ENCODE measurements at places on chromosomes 12 and 14. TPM values are rescaled to one million over a fixed set of nuclear protein-coding genes. Genes with fewer than 3 reads are reported as not detected.

Gene TMEM179
- total RNA-seq, result not detected

Gene KRT75
- not detected for total RNA-seq

Gene LRP1
- 3.9 TPM for total RNA-seq

Gene VDR
- 2.9 TPM for total RNA-seq

Gene FOXA1
- total RNA-seq, result 1.0 TPM

Gene SLC17A8
- not detected for total RNA-seq

Gene SLC25A47
- total RNA-seq, result not detected

Gene CCDC177
- total RNA-seq, result not detected

Gene KRT78
- not detected for total RNA-seq

Gene P2RX2
- not detected for total RNA-seq

Gene ERBB3
- 0.69 TPM for total RNA-seq

Gene TSPAN19
- not detected for total RNA-seq

Gene CDKN1B
- total RNA-seq, result 391 TPM

DNA sequence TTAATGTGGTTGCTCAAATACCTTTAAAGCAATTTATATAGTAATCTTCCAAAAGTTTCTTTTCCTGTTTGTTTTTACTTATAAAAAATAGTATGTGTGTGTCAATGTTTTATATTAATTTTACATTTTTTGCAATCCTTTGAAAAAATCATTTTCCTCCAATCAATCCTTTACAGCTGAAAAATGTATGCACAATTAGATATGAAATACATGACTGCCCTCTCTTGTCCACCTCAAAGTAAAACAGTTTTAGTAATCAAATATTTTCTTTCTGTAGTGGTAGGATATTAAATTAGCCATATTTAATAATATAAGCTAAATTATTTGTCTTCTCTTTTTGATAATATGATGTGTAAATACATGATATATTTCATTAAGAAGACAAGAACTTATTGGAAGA lies 269.9 kb downstream of the ADAMTS20 start:
- DNase-seq, result no peak

- no peak for DNase-seq
These were observed 215.4 kb upstream of the PRICKLE1 start for GRCh38 chr12:42804928-42805327.

GRCh38 chr12:68131867-68132414 lies 27.6 kb downstream of the IFNG start:
- DNase-seq, result no peak

DNA sequence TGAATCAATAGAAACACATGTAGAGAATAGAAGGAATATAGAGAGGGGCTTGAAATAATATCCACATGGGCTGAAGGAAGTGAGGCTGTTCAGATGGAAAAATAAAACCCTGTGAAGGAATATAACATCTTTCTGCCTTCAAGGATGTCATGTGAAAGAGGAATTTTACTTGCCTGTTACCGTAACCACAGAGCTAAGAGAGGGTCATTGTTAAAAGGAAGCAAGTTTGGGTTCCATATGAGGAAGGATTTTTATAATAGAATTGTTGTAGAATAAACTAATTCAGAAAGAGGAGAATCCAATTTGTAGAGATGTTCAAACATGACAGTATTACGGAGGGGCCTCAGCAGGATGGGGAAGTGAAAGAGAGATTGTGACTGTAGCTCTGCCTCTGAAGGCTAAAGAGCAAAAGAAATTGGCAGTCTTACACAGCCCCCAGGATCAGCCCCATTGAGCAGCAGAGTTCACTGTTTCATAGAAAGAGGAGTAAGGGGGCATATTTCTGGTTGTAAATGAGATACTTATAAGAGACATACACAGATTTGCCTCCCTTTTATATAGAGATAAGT lies 41.8 kb upstream of the PTPRR start:
- DNase-seq, result no peak

DNA sequence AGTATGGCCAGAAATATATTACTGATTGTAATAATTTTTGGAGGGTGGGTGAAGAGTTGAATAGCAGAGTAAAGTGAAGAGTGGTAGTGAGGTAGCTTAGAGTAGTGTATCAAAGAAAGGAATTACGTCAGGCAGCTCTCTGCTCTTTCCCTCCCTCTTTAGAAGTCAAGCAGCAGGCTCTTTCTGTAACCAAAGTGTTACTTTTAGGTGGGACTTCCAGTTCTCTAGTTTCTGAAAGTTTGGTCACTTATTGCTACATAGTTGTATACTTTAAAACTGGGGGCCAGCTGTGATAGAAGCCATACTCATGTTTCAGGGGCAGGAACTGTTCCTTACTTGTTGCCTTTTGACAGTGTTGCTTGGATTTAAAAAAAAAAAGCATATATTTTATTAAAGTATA lies 30.6 kb downstream of the ATF7IP start:
- no peak for DNase-seq

GRCh38 chr14:95483309-95484165 lies 32.9 kb downstream of the SYNE3 start:
- no peak for DNase-seq

DNA sequence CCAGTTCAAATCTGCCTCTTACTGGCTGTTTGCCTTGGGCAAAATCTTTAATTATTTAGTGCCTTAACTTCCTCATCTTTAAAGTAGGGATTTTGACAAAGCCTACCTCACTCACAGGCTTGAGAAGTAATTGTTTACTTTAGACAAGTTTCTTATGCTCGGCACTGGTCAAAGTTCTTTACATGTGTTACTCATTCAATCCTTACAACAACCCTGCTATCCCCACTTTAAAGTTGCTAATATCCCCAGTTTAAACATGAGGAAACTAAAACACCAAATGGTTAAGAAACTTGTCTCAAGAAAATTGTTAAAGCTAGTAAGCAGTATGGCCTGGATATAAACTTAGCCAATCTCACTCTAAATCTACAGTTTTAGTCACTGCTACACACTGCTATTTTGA lies 204.0 kb upstream of the AVPR1A start:
- no peak for DNase-seq

- DNase-seq, result no peak
These were observed 50.9 kb downstream of the ZFP36L1 start for GRCh38 chr14:68741839-68742470.

DNA sequence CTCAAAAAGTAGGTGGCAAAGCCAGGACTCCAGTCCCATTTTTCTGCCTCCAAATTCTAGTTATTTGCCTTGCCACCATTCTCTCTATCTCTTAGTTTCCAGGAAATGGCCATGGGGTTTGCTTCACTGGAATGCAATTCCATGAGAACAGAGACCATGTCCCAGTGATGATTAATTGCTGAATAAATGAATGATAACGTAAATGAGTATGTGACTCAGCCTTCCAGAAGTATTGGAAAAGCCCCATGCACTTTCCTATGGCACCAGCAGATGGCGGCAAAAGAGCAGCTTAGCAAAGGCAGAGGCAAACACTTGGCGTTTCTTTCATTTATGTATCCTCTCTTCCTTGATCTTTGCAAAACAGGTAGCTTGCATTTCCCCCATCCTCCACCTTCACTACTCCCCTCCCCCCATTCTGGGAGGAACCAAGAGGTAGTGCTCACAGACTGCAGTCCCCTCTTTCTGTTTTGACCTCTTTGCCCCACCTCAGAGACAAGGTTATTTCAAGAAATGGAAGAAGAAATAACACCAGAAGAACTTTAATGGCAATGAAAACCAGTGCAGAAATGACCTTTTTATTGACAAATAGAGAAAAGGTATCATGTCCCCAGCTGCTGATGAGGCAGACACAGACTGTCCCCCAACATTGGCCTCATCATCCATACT lies 21.3 kb downstream of the TBX3 start:
- peak; percentile 27 for DNase-seq

DNA sequence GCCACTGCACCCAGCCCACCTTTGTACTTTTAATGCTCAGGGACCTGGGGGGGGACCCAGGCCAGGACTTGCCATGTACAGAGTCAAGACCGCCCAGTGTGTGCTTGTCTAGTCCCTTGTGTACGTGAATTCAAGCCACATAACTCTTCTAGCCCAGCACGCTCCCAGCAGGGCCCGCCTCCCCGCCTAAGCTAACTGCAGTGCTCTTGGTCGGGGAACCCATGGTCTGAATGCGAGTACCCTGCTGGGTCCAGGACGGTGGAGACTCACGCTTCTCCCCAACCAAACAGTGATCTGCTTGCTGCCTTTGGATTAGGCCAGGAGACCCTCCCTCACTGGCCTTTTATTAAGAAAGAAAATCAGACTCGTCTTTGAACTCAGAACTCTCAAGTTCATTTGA lies 23.3 kb downstream of the CD9 start:
- DNase-seq, result no peak

DNA sequence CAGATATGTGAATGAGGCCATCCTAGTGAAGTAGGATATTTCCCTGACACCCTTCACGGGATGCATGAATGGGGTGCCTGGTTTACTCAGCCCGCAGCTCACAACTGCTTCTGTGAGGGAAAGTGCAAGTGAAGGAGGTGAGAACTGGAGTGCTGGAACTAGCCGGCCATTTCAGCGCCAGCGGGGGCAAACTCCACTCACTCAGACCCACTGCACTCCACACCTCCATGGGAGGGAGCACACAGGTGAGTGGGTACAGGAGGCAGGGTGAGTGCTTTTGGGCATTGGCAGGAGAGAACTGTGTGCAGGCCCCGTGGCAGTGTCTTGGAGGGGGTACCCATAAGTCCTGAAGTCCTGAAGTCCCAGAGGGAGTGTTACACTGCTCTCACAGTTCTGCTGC lies 1008.4 kb downstream of the SLC6A15 start:
- DNase-seq, result no peak

DNA sequence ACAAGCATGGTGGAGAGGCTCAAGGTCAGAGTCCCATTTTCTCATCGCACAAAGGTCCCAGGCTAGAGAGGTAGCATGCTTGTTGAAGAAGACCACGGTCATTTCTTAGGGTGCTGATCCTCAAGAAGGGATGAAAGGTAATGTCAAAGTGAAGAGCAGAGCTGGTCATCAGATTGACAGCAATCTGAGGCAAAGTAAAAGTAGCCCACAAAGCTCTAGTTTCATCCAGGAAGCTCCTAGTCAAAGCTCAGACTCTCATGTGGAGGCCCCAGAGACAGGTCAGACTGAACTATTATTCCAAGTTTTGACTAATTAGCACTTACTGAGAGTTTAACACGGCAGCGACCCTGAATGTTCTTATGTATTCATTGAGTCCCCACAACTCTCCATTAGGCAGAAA lies 270.6 kb downstream of the RPS29 start:
- DNase-seq, result no peak

DNA sequence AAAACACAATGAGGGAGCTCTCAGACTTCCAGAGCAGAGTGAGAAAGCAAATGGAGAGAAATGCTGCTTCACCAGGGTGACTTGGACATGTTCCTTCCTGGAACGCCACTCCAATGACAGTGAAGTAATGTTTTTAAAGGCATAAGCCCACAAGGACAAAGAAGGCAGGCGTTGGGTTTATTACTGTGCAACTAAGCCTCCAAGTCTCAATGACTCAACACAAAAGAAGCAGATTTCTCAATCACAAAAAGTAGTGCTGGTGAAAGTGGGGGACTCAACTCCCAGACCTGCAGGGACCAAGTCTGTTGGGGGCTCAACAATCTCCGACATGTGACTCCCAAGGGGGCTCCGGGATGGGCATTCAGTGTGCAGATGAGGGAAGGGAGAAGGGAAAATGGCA lies 505.2 kb downstream of the BCL11B start:
- no peak for DNase-seq

GRCh38 chr14:76502638-76503037 lies 126.7 kb downstream of the ESRRB start:
- no peak for DNase-seq

DNA sequence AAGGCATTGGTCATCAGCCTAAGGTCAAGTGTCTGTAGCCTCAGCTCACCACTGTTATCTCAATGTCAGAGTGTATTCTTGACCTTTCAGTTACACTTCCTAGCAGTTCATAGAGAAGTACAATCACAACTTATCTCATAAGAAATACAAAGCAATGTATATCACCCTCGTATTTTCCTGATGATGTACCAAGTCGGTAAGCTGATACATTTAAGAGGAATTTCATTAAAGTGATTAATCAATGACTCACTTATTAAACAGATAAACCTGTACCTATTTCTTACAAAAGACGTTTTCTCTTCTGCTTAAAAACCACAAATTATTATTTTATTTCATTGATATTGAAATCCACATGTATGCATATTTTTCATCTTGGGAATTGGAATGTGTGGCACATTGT lies 3.9 kb upstream of the PRB3 start:
- no peak for DNase-seq
